ENCODE measurements at places on chromosomes 3 and 15. TPM values are rescaled to one million over a fixed set of nuclear protein-coding genes. Genes with fewer than 3 reads are reported as not detected.
A peak's percentile ranks its signal among the peaks of the same experiment; 100 is the strongest.

Gene FBXL2
- total RNA-seq, result 4.4 TPM

GRCh38 chr15:96421178-96421601 lies 90.7 kb downstream of the NR2F2 start:
- H3K36me3 ChIP-seq, result no peaks in the 10 kb centered on the region
- peaks cover 66% of the 10 kb centered on the region for H3K27me3 ChIP-seq
- H3K4me1 ChIP-seq, result peaks cover 45% of the 10 kb centered on the region
- peak; percentile 68 for DNase-seq

DNA sequence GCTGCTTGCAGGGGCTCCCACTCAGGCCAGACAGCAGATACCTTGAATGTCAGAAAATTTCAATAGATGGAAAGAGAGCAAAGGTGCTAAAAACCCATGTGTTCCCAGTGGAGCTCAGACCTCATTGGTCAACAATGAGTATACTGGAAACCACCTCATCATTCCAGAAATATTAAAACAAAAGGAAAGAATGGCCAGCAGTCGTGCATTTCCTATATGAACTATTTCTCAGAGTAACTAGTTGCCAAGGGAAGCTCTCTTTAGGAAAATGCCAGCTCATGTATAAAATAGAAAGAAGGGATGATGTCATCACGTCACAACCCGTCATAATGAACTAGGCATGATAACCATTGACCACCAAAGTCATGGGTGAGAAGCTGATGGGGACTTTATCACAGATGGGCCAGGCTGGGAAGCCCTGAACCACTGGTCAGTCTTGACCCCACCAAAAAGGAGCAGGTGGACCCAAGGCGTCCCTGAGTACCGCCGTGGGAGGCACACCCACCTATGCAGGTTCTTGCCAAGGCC lies 17.5 kb downstream of the DNAJB8 start:
- no peak overlapping the region for H3K27ac ChIP-seq
- no peak for DNase-seq
- no peaks in the 10 kb centered on the region for H3K27me3 ChIP-seq
- no peak overlapping the region for H3K4me3 ChIP-seq

DNA sequence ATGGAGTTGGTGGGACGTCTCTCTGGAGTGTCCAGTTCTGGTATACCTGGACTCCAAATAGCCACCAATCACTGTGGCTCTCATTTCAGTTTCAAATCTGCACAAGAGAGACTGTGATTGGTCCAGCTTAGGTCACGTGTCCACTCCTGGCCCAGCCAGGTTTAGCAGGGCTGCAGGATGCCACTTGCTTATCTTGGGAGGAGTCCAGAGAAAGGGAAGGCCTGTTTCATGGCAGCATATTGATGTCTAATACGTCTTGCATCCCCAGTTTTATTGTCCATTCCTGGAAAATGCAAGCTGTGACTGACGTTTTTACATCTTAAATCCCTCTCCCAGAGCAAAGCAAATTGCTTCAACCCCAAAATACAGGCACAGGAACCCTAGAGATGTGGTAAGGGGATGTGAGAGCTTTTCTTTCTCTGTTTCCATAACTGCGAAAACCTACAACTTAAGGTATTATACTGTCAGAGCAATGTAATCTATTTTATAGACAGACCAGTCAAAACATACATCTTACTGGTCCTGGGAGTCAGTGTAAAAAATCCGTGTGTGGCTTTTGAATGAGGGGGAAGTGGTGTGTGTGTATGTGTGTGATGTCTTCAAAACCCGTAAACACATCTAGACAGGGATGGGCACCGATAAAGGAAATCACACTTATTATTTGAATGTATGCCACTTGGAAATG lies 274.4 kb downstream of the TLE3 start:
- peaks cover 8% of the 10 kb centered on the region for H3K4me1 ChIP-seq
- no peaks in the 10 kb centered on the region for H3K27me3 ChIP-seq
- H3K27ac ChIP-seq, result no peak overlapping the region
- DNase-seq, result no peak

DNA sequence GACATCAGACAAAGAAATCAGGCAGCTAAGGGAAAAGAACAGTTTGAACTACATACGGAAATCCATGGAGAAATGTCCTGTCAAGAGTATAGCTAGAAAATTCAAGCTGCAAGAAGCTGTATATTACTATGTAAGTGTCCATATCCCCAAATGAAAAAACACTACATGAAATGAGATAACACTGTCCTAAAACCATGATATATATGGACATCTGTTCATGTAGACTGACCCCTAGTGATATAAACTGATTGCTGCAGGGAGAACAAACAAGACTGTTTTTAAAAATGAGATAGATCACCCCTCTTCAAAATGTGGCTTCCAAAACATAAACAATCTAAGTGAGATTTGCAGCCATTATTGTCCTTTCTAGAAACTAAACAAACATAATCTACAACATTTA lies 985.6 kb downstream of the EPHA3 start:
- H3K36me3 ChIP-seq, result no peaks in the 10 kb centered on the region
- no peaks in the 10 kb centered on the region for H3K27me3 ChIP-seq
- DNase-seq, result peak; percentile 48
- no peak overlapping the region for H3K4me3 ChIP-seq
